ENCODE measurements at places on chromosomes 6 and 20.

- no peak for DNase-seq
Measured at GRCh38 chr6:19643287-19643686, 193.9 kb upstream of the ID4 start.

DNA sequence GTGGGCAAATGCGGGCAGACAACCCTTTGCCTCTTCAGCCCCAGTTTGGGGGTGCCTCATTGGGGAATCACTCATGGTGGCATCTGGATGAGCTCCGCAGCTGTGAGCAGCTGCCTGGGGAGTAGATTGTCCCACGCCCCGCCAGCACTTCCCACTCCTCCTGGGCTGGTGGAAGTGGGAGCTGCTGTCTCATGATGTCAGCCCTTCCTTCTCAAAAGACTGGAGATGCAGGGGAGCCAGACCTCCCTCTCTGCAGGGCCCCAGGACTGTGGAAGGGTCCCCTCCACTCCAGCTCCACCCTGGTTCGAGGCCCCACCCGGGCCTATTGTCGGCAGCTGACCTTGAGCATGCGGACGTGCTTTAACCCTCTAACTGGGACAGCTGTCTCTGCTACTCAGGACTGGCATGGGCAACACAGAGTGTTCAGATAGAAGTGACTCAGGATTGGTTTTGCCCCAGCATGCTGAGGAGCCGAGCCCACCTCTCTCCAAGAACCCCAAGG is 2.0 kb downstream of the UNC93A start:
- DNase-seq = no peak

DNA sequence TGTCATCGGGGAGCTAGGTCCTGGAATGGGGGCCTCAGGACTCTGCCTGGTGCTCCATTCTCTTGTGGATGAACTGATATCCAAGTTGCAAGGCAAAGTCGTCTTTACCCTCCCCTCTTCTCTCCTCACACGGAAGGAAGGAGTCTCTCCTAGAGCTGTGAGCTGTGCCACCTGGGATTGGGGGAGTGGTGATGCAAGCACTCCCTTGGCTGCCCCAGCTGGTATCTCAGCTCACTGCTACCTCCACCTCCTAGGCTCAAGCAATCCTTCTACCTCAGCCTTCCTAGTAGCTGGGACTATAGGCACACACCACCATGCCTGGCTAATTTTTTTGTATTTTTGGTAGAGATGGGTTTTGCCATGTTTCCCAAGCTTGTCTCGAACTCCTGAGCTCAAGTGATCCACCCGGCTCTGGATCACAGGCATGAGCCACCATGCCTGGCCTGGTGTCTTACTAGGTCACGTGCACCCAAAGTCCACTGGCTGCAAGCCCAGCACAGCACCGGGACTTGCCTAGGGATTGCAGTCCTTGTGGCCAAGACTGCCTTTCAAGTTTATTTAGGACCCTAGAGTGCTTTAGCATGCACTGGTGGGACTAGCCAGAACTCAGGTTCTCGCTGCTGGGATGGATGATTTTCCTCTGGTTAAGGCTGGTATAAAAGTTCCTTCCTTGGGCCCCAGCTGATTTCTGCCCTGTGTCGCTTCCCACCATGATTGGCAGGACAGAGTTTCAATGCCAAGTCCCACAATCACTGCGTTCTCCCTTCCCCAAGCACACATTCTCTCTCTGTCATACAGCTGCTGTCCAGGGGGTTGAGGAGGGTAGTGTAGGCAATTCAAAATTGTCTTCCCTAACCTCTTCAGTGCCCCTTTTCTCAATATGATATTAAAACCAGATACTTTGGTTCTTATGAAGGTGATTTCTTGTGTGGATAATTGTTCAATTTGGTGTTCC is 33.5 kb downstream of the SMAP1 start:
- no peak for DNase-seq

- DNase-seq = no peak
Measured at GRCh38 chr20:17495826-17496225, 35.4 kb downstream of the BFSP1 start.

- no peak for DNase-seq
Measured at GRCh38 chr6:109912118-109912517, 66.0 kb upstream of the GPR6 start.

GRCh38 chr20:9359561-9360308 is 154.7 kb upstream of the LAMP5 start:
- no peak for DNase-seq

GRCh38 chr6:32602383-32602782 is 12.7 kb upstream of the HLA-DRB1 start:
- no peak for DNase-seq

- DNase-seq = no peak
Measured at GRCh38 chr6:161408041-161408440, 134.2 kb upstream of the AGPAT4 start.

- DNase-seq = no peak
Measured at GRCh38 chr6:11968241-11968806, 43.8 kb upstream of the HIVEP1 start.

- DNase-seq = no peak
Measured at GRCh38 chr20:23298155-23298554, 52.4 kb upstream of the NXT1 start.

DNA sequence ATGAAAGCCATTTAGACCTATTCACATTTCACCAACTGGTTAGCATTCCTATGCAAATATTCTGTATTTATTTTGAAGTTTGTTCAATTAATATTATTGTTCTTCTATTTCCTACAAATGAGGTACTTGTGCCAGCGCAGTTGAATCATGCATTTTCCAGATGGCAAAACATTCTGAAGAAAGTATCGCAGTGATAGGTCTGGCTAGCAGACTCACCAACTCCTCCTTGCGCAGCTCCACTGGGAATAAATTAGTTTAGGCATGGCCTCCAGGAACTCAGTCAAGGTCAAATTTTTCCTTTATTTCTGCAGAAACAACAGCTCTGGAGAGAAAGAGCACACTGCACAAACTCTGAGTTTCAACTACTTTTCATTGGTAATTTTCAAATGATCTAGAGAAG is 437.7 kb downstream of the COL12A1 start:
- DNase-seq = no peak

- no peak for DNase-seq
Measured at GRCh38 chr20:11790046-11790445, 127.6 kb upstream of the BTBD3 start.

DNA sequence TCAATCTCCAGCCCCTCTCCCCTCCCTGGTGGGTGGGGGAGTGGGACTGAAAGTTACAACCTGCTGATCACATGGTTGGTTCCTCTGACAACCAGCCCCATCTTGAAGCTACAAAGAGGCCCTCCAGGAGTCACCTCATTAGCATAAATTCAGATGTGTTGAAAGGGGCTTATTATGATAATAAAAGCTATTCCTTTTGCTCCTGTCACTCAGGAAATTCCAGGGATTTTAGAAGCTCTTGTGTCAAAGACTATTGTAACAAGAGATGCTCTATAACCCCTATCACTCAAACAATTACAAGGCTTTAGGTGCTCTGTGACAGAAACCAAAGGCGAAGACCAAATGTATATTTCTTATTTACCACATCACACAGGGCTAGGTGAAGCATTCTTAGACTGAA is 30.1 kb upstream of the MBOAT1 start:
- DNase-seq = no peak

DNA sequence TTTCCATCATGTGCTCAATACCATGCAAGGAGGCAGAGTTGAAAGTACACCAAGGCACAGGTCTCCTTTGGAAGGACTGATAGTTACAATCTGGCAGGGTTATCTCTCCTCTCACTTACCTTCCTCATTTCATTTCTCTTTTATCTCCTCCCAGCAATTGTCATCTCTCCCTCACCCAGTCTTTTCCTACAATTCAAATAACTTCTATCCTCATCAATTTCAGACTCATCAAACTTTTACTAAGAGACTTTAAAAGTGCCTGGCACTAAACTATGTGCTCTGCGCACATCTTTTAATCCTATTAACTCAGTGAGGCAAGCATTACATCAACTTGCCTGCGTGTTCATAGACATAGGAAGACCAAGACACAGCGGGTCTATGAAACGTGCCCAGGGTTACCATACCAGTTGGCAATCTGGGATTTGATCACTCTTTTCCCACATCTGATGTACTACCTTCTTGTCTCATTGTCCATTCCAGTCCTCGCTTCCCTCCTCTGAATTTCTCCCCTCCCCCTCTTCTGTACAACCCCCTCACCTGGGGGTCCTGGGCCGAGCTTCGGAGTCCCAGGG is 1.2 kb downstream of the VARS1 start:
- DNase-seq = no peak

GRCh38 chr6:169997187-169997929 is 245.9 kb downstream of the ERMARD start:
- DNase-seq = no peak

DNA sequence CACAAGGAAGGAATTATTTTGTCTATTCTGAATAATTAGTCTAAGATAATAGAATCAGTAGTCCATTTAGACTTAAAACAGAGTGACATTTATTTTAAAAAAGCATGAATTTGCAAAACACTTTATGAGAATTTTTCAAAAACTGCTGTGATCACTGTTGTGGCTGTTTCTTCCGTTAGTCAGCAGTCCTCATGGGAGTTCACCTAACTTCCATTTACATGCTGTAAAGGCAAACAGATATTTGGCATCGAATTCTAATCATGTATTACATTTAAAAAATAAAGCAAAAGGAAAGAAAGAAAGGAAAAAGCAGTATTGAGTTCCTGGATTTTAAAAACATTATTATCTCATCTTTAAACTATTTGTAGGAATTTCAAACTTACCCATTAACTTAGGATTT is 111.8 kb downstream of the MTHFD1L start:
- DNase-seq = no peak

DNA sequence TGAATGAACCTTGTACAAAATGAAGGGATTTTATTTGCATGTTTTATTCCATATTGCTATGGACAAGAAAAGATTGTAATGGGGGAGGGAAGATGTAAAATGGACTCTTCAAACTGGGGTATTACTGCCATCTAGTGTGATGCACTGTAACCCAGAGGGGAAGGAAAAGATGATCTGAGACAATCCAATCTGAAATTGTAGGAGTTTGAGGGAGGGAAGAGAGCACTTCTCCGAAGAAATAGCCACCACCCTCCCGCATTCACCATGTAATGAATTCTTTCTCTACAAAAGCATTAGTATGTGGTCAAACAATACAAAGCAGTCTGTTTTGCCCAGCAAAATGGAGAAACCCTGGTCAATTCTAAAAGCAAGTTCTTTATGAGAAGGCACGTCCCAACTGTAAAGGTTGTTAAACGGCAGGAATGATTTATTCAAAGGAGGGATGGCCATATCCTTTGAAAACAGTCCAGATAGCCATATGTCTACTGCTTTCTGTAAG is 679.5 kb upstream of the NRSN1 start:
- DNase-seq = no peak

DNA sequence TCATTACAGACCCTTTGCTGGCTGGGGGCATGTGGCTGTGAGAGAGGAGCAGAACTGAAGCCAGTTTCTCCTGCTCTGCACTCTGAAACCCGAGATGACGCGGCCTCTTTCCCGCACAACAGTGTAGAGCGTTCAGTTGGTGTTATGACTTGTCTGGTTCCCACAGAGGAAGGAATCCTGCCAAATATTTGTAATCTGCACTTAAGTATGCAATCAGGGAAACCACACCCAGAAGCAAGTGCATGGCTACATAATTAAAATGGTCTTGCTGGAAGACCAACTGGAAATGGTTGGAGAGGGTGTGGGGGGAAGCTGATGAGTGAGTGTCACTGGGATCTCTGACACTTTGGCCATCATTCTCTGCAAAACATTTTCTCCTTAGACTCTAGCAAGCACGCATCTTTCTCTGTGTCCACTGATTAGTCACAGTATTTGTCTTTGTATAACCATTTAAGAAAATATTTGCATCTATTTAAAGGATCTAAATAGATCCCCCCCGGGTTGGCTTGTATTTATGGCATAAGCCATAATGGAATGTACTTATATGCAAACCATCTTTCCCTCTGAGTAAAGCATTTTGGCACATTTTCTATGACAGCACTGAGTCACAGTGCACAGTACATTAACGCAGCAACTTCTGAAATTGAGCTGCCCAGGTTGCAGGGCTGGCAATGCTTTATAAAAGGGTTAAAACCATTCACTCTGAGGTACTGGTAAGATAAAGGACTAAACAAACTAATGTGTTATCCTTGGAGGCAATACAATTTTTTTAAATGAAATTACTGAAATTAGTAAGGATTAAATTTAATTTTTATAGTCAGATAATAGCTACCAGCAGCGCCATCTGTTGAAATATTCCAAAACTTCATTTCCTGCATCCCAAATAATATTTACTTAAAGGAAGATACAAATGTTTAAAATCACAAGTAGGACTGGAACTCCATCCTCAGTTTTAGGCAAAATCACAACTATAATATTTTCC is 76.7 kb downstream of the FOXC1 start:
- peak; percentile 95 for DNase-seq

GRCh38 chr6:137264311-137265075 is 45.3 kb upstream of the IFNGR1 start:
- no peak for DNase-seq

DNA sequence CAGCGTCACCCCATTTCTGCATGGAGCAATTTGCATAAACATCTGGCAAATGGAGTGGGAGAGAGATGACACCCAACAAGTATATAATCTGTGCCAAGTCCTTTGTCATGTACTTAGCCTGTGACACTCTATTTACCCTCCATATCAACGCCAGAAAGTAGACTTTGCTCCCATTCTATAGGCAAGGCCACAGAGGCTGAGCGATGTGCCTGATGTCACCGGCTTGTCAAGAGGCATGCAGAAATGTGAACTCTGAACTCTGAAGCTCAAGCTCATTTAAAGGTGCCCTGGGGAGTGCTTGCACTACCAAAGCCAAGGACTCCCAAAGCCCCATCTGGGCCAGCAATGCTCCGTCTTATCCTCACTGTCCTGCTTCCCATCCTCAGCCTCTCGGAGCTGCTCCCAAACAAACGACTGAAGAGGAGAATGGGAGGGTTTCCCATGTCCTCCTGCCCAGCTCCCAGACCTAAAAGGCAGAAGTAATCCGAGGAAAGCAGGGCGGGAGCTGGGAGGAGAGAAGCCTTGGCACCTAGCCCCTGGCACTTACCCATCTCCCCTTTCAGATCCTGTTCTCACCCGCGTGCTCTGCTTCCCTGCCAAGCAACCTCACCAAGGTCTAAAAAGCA is 9.2 kb downstream of the CPNE5 start:
- no peak for DNase-seq

GRCh38 chr20:11716239-11716944 is 201.3 kb upstream of the BTBD3 start:
- DNase-seq = peak; percentile 10

DNA sequence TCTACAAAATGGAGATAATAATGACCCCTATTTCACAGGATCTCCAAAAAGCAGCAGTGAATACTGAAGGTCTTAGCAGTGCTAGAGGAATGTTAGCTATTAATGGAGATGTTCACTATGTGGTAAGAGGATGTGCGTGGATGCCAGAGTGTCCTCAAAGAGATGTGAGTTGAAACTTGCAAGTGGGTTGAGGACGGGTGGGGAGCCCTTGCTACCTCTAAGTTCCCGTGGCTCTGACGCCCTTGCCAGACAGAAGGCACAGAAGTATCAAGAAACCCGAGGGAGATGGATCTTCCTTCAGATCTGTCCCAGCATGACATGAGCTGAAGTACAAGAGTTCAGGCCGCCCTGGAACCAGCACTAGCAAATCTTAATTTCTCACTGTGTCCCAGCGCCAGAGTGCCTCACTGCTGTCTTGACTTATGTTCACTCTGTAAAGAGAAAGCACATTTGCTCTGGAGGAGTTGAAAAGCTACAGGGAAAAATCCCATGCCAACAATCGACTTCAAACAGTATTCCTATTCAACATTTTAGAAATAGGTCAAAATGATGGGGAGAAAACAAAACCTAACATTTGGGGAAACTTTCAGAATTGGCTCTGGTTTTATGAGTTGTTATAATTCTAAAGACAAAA is 59.5 kb downstream of the FYN start:
- no peak for DNase-seq

Data from epithelial cell of prostate (primary cell).